LoVo (cell line): ENCODE measurements at places on chromosomes 7 and 10.

DNA sequence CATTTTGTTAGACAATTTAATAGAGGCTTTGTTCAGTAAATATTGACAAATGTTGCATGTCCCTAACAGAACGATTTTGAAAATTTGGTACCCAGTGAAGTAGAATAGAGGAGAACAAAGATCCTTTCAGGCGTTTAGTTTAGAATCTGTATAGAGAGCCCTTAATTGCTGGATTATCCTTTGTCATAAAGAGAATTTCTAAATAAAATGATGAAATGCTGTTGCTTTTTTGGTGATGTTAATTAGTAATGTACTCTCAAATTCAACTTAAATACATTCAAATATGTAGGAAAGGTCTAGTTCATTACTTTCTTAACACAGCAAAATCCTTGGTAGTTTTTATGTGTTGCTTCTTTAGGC is 1.2 kb downstream of the LUC7L2 start:
- DNase-seq, result no peak

GRCh38 chr10:30970760-30971460 is 60.8 kb downstream of the ZNF438 start:
- DNase-seq, result no peak

DNA sequence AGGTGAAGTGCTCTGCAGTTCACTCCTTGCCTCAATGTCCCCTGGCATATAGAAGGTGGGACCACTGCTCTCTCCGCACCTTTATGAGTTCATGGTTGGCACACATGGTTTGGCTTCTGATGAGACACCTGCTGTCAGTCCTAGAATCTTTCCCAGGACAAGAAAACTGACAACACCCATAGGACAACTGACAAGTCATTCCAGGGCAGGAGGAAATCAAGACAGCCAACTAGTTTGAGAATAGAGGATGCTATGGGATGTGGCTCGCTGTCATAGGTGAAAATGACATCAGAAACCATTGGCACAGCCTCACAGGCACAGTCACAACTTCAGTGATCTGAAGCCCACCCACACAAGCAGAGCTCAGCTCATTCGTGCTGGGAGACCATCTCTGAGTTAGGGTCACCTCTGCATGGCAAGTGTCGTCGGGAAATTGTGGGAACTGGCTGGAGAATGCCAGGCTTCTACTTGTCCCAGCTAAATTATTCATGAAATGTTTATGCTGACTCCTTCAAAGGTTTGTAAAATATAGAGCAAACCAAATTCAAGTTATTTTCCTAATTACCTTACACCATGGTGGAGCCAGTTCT is 762.4 kb downstream of the GRID1 start:
- no peak for DNase-seq

DNA sequence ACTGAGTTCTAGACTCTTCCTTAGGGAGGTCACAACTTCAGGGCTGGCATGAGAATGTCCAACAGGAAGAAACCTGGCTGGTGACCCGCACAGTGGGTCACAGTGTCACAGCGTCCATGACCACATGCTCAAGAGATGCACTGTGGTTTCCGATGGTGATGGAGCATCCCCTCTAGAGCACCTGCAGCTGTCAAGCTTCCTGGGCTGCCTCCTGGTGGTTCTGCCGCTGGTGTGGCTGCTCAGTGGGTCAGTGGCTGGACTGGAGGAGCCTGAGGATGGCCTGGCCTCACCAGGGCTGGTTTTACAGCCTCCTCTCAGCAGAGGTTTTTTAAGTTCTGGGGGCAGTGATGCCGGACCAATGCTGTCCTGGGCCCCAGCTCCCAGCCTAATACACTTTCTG is 149.3 kb downstream of the SH3PXD2A start:
- DNase-seq, result no peak

GRCh38 chr10:69632516-69633199 is 2.6 kb downstream of the FAM241B start:
- no peak for DNase-seq

- no peak for DNase-seq
Observed at GRCh38 chr10:59036311-59037017, 140.0 kb upstream of the PHYHIPL start.

DNA sequence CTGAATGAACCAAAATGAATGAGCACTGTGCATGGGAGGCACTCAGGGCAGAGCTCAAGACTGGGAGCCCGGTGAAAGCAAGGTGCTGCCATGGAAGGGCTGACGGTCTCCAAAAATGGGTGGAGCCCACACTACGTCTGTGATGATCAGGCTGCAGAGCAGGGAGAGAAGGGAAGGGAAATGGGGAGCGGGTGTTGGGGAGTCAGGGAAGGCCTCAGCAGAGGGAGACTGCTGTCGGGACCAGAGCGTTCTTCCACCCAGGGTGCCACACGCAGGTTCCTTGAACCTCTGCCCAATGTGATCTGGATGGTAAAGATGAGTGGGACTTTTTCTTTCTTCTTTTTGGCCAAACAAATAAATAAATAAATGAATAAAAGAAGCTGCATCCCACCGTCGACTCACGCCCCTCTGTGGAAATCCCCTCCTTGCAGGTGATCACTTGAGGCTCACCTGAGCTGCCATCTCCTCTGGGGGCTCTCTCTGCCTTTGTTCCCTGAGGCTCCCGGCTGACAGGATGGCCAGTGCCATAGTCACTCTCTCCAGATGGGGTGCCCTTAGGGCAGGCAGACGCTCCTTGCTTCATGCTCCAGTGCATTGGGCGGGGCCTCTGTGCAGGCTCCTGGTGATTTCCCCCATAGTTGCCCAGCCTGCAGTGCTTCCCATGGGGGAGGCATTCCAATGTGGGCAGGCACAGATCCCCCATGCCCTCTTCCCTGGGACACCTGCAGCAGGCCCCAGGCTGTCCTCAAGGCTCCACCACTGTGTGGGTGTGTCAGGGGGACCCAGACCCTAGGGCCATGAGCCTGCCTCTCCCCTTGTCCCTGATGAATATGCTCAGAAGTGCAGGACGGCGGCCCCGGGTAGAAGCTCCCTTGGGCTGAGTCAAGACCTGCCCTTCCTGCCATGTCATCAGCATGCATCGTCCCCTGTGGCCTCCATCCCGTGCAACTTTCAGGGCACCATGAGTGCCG is 131.8 kb downstream of the PTPN20 start:
- no peak for DNase-seq

DNA sequence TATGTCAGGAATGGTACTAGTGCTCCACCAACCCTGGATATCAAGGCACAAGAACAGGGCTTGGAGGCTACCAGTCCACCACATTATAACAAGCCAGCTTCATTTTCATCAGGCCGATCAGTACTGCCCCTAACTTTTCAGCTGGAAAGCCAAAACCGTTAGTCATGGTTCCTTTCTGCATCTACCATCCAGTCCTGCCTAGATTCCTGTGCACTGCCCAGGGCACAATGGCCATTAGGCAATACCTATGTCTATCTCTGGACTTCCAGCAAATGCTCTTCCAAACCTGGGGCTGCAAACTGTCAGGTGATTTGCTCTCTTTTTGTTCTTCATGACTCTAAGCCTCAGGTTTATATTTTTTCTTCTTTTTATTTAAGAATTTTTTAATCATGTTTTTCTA is 937.7 kb downstream of the SORCS1 start:
- no peak for DNase-seq

DNA sequence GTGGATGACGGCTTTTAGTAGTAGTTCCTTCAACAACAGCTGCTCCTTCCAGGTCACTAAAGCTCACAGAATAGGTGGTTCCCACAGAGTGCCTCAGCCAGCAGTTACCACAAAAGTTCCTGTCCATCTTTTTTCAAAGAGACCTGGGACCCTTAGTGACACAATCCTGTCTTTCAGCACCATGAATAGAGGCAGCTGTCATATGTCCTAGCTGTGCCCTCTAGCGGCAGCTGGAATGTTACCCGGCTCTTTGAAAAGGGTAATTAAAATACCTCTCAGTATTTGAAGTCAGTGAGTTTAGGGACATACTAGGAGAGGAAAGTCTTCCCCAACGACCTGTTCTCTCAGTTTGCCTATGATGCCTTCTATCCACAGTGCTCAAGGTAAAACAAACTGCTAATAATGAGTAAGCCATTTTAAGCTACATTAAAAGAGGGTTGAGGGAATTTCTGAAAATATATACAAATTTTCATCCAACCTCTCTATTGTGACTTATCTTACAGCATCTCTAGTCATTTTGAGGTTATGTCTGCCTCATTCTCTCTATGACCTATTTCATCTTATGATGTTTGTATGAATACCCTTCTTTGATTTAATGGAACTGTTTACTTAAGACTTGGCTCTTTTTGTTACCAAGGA is 290.8 kb downstream of the NXPH1 start:
- DNase-seq, result peak; percentile 66
